T follicular helper cell (primary cell): ENCODE measurements at places on chromosomes 13 and 19.

- DNase-seq = no peak
Measured at GRCh38 chr13:84290386-84290785, 408.1 kb upstream of the SLITRK1 start.

- no peak for DNase-seq
Measured at GRCh38 chr13:97761796-97762540, 191.5 kb upstream of the IPO5 start.

- DNase-seq = no peak
Measured at GRCh38 chr19:35860818-35861639, 4.3 kb downstream of the KIRREL2 start.

- DNase-seq = no peak
Measured at GRCh38 chr19:3407556-3408516, 41.5 kb downstream of the NFIC start.

- DNase-seq = peak; percentile 69
Measured at GRCh38 chr19:49387936-49388372, at the start of gene KASH5. Gene KASH5, plus strand, starts transcription at chr19:49388249. Its CDS starts 2,635 bp downstream, at chr19:49390884.

DNA sequence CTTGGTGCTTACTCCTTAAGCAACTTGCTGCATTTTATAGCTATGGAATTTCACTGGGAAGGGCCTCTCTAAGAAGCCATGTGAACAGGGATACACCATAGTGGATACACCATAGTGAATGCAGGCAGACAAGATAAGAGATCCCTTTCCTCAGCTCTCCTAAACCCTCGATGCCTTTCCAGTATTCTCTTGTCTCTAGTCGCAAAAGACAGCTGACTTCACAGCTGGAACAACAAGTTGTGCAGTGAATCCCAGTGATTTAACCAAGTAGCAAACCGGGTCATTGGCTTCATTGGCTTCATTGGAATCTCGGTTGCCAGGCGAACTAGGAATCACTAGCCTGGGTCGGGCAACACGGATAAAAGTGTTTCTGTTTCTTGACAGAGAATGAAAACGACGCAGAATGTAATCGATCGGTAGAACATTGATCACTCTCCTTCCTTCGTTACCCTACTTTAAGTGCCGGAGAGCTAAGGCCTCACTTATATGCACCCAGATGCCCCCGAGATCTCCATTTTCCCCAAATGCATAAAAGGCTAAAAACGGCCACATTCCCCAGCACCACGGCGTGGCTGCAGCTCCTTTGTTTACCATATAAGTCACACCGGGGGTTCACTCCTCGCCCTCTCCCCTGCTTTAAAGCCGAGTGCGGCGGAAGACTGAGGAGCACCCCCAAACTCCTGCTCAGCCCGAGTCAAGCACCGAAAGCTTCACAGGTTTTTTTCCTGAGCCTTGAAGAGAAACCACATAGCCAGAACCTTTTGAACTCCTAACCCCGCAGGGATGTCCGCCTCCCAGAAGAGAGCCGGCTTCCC, 674 bp downstream of the TRPC4 start:
- DNase-seq = no peak

DNA sequence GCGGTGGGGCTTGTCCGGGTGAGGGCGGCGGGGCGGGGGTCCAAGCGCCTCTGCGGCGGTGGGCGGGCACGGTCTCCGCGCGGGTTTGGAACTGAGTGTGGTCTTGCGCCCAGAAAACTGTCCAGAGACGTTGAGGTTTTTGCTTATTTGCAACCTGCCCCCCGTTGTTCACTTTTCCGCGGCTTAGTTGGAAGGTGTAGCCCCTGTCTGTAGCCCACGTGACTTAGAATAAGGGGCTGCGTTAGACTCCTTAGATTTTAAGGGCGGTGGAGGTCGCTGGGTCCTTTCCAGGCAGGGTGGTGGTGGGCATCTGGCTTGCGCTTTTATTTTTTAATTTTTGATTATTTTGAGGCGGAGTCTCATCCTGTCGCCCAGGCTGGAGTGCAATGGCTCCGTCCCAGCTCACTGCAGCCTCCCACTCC, 748 bp downstream of the RPS15 start:
- DNase-seq = no peak

DNA sequence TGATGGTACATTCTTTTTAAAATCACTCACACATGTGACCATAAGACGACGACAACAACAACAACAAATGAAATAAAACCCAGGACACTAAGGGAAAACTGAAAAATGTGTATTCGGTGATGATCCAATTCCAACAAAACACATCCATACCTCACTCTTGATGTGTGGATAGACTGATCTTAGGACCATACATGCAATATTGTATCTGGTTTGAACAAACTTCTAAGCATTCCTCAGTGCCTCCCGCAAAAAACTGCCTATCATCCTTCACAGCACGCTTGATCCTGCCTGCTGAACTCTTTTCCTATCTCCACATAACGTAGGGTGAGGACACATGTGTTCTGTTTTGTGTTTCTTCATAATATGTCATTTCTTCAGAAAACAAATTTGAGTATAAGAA, 415.2 kb downstream of the KCTD12 start:
- no peak for DNase-seq

GRCh38 chr13:46775385-46776107, 21.4 kb downstream of the ESD start:
- DNase-seq = no peak

GRCh38 chr13:46964789-46965527, 68.1 kb upstream of the HTR2A start:
- no peak for DNase-seq
